Inflammatory macrophage treated with lipopolysaccharide for 4 hours (primary cell): ENCODE measurements at places on chromosomes 11 and 22.
A peak's percentile ranks its signal among the peaks of the same experiment; 100 is the strongest.

GRCh38 chr11:7775689-7776088, 21.1 kb downstream of the OR5P2 start:
- DNase-seq = no peak

DNA sequence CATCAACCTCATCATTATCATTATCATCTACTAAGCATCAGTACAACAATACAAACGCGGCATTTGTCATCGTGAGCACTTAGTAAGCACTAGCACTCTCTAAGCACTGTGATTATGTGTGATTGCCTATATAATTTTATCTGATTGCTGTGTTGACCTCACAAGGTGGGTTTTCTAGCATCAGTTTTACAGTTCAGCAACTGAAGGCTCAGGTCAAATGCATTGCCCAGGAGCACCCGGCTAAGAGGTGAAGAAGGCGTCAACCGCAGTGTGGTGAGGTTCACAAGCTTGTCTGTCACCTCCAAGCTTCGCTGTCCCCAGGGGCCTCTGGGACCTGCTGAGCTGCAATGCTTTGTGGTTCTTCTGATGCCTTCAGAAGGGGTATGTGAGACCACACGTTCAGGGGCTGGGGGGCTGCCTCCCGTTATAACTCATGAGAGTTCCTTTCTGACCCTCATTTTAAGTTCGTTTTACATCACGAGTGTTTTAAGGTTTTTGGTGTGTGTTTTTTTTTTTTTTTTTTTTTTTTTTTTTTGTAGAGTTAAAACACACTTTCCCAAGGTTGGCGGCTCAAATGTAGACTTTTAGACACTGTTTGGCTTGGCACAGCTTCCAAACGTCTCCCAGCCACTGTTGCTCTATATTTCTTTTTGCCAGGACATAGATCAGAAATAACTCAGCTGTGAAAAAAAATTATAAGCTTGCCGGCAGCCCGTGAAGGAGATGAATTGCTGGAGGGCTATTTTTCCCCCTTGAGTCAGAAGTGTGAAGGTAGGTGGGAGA, 33.8 kb upstream of the SCUBE1 start:
- no peak for DNase-seq

GRCh38 chr11:112348480-112349029, 87.9 kb upstream of the PLET1 start:
- DNase-seq = no peak

DNA sequence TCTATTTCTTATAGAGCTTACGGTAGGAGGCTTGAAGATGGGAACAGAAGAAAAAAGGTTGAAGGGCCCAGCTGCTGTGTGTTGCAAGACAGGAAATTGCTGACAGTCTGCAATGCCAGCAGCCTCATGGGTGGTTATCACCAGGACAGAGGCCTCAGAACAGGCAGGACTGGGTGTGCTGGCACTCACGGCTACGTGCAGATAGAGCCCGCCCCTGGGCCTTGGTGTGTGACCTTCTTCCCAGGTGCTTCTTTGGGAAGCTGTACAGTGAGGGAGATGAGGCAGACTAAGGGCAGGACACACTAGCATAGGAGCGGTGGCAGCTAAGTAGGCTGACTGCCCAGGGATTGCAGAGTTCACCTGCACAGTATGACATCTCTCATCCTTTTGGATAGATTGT, 12.6 kb downstream of the PRAME start:
- DNase-seq = peak; percentile 42

DNA sequence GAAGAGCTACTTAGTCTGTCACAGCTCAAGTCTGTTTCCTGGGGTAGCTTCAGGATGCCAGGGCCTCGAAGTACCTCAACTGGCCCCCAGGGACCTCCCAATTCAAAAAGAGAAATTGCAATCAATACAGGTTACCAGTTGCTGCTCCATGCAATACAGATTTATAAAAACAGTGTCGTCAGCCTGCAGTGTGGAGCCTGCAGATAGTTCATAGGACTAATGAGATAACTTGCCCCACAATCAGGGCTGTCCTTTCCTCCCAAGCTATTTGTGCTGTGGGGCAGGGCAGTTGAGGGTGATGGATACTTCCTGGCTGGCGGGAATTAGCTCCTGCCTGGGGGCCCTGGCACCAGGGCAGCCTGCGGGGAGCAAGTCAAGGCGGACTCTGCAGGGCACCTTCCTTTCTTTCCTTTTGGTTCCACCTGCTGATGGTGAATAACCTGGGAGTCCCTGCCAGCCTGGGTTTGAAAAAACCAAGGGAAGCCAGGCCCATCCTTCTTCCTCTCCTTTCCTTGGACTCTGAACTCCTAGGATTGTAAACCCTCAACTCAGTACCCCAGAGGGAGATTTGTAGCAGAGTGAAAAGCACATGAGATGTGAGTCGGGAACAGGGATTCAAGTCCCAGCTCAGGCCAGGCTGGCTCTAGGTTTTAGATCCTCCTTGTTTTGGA, 216.6 kb downstream of the CEP164 start:
- no peak for DNase-seq

DNA sequence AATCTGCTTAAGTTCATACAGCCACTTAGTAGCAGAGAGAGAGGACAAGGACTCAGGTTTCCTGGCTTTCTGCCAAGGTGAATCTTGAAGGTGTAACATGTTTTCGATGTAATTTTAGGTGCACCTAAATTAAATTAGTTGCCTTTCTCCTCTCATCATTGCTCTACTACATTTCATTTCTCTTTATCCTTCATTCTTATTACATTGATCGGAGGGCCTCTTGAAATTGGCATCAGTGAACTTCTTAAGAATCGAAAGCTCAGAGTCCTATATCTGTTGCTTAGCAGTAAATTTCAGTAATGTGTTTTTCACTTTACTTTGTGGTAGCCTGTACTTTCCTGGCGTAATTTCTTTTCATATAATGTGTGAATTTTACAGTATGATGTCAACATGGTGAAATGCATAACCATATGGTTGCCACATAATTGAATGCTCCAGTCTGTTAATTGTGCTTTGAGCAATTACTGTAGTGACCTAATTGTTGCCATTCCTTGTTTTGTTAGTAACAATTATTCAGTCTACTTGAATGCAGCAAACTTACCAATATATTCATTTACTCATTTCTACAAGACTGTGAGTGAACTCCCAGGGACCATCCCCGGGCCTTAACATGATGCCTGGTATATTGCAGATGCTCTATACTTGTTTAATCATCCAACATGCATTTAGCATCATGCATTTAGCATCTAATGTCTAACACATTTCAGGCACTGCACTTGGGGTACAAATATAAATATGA, 138.1 kb downstream of the MAML2 start:
- DNase-seq = peak; percentile 53

- peak; percentile 13 for DNase-seq
Measured at GRCh38 chr22:41070665-41071331, 21.6 kb upstream of the EP300 start.

DNA sequence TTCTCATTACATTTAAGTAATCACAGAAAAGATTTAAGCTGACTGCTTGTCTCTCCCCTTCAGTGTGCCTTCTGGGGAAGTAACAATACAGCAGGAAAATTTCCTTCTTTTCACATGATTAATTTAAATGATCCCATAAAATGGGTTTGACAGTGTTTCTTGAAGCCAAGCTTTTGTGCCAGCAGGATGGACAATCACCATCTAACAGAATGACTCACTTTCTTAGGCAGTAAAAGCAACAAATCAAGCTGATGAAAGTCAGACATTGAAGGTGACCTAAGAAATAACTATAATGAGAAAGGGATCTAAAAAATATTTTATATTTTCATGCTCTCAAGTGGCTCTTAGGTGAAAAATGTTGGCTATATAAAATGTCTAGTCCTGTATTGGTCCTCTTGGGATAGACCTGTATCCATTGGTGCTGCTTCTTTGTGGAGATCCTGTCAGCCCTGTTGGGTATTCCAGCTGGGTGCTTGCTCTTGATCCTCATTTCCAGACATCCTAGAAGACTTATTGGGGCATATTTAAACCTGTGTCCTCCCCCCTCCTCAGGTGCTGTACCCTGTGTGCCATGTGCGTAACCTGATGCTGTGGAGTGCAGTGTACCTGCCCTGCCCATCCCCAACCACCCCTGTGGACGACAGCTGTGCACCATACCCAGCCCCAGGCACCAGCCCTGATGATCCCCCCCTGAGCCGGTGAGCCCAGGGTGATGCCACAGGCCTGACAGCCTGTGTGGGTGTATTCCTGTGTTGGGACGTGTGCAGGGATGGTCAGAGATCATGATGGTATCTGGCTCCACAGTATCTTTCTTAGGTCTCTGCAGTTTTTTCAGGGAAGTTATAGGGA, 62.7 kb upstream of the HORMAD2 start:
- no peak for DNase-seq

DNA sequence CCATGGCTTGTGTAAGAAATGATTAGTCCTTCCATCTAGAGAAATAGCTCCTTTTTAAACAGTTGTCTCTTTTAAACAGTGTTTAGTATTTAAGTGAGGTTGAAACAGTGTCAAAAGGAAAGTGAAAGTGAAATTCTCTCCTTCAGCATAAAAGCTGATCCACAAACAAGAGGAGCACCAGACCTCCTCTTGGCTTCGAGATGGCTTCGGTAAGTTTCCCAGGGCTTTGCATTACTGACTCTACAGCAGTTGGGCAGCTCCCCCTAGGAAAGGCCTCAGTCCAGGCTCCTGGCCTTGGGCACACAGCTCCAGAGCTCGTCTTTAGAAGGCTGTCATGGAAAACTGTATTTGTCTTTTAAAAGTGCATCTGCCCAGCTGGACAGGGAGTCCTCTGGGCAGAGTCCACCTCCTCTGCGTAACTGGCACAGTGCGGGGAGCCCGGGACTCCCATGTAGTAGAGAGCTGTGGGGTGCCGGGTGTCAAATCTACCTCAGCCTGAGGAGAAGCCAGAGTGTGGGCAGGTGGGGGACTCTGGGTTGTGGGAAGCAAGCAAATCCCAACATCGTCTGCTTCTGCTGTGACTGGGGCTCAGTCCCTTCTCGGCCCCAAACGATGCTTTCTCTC, at the start of gene PLAAT4:
Gene PLAAT4, plus strand, starts transcription at position 140 of the 624 bp plus-strand sequence. Its CDS starts 61 bp downstream, at position 201.
- peak; percentile 82 for DNase-seq

DNA sequence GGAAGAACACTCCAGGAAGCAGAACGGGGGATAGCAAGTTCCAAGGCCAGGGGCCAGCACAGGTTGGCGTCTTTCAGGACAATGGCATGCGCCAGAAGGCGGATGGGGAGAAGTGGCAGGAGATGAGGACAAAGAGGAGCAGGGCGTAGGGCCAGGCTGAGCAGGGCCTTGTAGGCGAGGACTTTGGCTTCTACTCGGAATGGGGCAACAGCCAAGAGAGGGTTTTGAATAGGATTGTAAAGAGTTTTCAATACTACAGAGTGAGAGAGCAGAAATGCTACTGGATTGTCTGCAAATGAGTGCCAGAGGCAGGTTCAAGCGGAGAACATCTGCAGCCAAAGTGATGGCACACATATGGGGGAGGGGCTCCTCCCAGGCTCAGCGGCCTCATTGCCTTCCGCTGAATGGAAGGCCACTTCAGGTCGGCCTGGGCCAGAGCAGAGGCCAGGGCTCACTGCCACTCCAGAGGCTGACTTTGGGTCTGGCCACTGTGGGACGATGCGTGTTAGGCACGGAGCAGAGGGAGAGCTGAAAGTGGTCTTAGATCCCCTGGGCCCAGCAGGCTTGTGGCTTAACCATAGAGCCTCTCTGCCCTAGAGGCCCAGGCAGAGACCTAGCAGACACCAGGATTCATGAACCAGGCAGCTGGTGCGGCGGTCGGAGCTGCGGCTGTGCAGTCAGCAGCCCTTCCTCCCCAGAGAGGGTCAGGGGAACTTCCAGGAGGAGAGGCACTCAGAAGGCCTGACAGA, 118.2 kb downstream of the DSCAML1 start:
- no peak for DNase-seq

DNA sequence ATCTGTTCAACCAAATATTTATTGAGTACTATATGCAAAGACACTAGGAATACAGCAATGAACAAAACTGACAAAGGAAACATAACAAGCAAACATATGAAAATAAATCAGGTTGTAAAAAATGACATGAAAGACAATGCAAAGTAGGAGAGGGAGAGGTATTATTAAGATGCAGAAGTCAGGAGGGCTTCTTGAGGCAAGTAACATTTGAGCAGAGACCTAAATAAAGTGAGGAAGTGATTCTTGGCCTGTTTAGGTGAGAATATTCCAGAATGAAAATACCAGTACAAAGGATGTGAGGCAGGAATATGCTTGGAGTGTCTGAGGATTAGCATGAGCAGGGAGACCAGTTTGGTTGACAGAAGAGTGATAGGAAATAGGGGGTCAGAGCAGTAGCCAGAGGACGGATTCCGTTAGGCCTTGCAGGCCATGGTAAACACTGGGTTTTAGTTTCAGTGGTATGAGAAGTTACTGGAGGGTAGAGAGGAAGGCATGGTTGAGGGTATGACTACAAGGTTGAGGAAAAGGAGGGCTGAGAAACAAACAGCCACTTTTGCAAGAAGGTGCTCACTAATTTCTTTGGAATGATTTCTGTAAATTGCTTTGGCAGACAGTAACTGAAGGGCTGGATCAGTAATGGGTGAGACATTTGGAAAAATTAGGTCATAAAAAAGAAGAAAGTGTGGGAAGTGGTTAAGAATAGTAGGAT, 191.9 kb downstream of the SWAP70 start:
- DNase-seq = no peak

DNA sequence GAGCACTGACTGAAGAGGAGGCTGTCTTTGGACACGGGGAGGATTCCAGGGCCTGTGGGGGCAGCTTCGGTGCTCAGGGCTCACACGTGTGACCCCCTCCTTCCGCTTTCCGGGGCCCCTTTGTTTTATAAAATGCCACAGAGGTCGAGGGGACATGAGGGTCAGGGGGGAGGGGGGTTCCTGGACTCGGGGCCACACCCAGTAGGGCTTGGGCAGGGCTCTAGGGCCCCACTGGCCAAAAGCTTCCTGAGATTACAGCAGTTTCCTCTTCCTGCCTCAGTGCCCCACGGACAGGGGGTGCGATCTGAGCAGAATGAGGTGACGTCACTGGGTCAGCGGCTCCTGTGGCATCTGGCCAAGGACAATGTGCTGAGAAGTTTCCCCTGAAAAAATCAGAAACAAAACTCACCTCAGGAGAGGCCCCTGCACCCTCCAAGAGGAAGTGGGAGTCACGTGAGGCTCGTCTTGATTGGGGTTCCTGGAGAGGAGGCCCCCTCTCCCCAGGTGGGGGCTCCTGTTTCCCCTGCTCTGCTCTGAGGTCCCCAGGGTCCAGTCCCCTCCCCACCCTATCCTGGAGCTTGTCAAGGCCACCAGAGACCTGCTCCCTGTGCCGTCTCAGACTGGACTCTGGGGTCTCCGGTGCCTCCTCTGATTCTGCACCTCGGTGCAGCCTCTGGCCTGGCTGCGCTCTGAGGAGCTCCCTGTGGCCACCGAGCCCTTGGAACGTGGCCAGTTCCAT, 6.4 kb upstream of the IFITM3 start:
- peak; percentile 88 for DNase-seq
